Fibroblast of skin of scalp (primary cell): ENCODE measurements at places on chromosomes 2 and 18.

- no peak for DNase-seq
Observed at GRCh38 chr2:239609162-239609561, 208.3 kb upstream of the HDAC4 start.

DNA sequence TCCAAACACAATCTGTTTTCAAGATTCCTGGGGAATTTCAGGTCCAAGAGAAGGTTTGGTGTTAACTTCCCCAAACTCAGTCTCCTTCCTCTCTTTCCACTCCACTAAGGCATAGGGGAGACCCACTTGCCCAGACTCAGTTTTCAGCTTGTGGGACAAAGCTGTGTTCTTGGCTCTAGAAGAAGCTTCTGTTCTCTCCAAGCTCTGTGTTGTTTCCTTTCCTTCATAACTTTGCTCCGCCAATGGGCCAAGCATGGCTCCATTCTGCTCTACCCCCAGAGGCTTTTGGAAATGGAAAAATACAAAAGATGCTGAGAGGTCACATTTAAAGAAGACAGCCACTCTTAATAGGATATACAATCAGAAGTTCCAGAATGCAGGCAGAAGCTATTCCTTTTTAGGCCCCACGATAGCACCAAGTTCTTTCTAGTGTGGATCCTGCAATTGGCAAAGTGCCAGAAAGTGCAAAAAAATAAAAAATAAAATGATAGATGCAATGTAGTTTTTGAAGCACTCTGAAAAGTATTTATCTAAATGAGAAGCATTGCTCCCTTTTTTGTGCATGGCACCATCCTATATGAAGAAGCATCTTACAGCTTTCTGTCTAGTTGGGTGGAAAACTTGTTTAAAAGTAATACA lies 510.1 kb downstream of the TXNL1 start:
- no peak for DNase-seq

DNA sequence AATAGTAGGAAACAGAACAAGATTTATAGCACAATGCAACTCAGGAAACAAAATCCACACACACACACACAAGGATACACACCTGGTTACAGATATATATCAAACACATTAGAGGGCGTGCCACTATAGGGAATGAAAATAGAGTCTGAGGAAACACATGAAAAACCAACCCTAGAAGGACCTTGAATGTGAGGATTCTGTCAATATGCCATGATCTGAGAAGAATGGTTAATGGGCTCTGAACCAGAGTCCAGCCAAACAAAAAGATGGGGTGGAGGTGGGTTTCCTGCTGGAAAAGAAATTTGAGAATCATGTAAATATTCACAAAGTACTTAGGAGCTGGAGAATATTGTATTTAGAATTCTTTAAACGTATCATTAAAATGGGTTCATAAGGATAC lies 7.8 kb upstream of the TMEM37 start:
- DNase-seq: no peak

GRCh38 chr2:232714969-232715368 lies 17.8 kb downstream of the GIGYF2 start:
- no peak for DNase-seq

DNA sequence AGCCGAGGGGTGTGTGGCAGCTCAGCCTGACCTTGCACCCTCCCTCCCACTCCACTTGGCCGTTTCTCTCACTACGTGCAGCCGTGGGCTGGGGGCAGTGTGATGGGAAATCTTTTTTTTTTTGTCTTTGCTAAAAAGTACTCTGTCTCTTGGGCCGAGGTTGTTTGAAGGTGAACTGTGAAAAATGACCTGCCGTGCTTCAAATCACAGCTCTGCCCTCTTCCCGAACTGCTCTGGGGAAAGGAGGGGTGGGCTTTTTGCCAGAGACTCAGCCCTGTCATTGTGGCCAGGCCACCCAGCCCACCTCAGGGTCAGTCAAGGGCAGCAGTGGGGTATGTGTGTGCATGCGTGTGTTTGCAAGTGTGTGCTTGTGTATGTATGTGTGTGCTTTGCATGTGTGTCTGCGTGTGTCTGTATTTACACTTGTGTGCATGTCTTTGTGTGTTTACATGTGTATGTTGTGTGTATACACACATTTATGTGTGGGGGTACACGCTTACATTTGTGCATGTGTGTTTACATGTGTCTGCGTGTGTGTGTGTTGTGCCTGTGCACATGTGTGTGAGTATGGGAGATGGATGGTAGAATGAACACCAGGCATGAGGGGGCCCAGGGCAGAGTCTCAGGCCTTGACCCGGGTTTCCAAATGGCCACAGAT lies 61.3 kb upstream of the HAAO start:
- no peak for DNase-seq

GRCh38 chr2:3504741-3505140 lies 14.6 kb downstream of the ADI1 start:
- no peak for DNase-seq

DNA sequence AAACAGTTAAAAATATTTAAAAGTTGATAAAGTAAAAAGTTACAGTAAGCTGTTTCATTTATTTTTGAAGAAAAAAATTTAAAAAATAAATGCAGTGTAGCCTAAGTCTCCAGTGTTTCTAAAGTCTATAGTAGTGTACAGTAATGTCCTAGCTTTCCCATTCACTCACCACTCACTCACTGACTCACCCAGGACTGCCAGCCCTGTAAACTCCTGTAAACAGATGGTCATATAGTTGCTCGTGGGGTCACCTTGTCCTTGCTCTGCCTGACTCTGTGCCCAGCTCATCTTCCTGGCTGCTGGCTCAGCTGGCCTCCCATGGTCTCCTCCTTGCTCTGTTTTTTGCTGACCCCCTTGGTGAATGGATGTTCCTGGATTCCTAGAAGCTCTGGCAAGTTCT lies 180.3 kb downstream of the VAPA start:
- DNase-seq: no peak

GRCh38 chr2:229335330-229335729 lies 64.2 kb upstream of the PID1 start:
- no peak for DNase-seq

- DNase-seq: peak; percentile 54
Observed at GRCh38 chr2:173441222-173441621, 86.5 kb downstream of the CDCA7 start.

DNA sequence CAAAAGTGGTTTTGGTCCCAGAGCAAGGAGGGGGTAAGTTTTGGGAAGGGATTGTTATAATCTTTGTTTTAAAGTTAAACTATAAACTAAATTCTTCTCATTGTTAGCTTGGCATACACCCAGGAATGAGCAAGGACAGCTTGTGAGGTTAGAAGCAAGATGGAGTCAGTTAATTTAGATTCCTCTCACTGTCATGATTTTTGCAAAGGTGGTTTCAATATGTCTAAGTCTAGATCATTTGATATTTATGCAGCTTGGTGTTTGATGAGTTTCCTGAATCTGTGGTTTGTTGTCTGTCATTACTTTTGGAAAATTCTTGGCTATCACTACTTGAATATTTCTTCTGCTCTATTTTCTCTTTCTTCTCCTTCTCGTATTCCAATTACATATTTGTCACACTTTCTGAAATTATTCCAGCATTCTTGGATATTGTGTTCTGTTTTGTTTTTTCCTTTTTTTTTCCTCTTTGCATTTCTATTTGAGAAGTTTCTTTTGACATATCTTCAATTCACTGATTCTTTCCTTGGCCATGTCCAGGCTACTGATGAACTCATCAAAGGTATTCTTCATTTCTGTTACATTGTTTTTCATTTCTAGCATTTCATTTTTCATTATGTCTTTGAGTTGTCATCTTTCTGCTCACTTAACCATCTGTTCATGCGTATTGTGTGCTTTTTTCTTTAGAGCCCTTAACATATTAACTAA lies 5.1 kb downstream of the SP140 start:
- DNase-seq: peak; percentile 20

DNA sequence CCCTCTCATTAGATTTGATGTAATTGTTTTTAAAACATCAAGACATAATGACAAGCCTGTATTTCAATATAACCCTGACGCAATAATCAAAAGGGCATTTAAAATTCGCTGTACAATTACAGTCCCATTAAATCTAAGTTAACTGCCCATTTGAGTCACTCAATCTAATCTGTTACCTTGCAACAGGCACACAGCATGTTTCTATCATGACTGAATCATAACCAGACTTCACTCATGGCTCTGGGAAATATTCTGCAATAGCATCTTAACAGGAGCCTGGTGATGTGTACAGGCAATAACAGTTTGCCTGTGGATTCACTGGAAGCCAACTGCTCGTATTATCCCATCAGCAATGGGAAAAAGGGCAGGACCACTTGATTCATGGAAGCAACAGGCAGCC lies 142.3 kb upstream of the NCKAP5 start:
- DNase-seq: no peak

GRCh38 chr18:8339952-8340351 lies 269.3 kb upstream of the RAB12 start:
- DNase-seq: peak; percentile 14

GRCh38 chr2:33210626-33211025 lies 263.9 kb downstream of the LTBP1 start:
- DNase-seq: peak; percentile 96

DNA sequence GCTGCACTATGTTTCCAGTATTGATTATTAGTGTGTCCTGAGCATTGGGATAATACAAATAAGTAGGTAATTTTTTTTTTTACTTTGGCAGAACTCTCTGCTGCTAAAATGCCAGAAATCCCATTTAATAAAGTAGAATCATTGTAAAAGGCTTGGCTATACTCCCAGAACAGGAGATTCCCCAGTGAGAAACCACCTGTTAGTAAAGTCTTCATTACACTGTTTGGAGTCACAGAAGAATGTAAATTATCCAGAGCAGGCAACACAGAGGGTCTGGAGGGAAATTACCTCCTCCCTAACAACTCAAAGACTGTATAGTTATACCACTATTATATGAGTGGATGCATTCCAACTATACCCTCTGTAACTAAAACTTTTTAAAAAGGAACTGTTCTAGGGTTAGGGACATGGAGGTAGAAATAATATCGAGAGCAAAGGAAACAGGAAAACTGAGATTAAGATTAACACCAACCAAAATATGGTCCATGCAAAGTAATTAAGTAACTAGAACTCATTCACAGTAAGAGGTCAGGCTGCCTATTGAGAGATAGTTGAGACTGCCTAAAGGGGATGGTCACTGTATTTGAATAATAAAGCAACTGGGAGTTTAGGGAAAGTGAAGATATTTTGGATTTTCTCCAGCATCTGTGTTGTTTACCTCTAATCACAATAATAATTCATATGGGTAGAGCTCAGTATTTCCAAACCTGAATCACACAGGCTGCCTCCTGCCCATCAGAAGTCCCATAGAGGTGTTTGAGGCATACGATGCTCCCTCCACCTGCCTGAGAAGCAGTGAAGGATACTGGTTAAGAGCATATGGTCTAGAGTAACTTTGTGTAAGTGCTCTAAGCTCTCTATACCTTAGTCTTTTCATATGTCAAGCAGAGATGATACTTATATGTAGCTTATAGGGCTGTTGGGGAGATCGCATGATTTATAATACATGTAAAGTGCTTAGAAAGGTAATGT lies 34.4 kb downstream of the MAP2 start:
- DNase-seq: no peak

DNA sequence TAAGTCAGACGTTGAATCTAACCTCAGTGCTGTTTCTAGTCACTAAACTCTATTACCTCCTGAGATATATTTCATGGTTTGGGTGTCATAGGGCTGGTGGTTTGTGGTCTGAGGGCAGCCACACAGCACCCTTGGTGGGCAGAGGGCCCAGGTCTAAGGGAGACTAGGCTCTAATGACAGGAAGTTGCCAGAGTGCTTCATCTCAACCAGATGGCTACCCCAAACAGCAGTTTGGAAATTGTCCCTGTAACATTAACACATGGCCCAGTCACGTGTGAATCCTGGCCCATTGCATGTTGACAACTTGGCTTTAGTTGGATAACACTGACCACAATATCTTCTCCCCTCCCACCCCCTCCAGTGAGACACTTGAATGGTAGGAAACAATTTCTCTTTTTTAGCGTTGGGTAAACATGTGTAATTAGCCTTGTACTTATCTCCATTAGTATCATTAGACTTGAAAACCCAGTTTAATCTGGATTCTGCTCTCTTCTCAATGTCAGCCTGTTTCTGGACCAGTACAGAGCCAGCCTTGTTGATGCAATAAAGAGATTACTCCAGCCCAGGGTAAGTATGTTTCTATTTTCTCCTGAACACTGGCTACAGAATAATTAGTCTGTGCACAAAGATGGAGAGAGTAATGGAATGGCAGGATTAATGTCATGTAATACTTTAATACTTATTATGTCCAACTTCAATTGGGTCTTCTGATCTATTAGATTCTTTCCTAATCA lies 187.8 kb upstream of the SIX3 start:
- DNase-seq: no peak
